ENCODE measurements at places on chromosomes 3 and 15.

- no peak for DNase-seq
Observed at GRCh38 chr3:127894481-127894880, 20.6 kb upstream of the KBTBD12 start.

GRCh38 chr3:138450181-138450580 lies 15.8 kb downstream of the ESYT3 start:
- DNase-seq = no peak

DNA sequence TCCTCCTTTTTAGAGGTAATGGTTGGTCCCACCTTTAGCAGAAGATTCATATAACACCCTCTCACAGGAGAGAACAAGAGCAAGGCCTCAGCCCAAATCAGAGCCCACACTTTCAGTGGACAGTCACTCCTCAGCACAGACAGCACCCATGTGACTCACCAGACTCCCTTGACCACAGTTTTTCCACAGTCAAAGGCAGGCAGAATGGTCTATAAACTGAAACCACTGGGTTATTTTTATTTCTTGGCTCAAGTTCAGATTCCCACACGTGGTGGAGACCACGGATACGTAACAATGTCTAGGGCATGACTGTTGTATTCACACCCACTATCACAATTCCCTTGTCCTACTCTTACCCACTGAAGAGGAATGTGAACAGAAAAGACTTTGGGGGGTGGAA lies 237.8 kb upstream of the UBE2E1 start:
- DNase-seq = no peak

- DNase-seq = no peak
Observed at GRCh38 chr3:32082721-32083120, 23.7 kb upstream of the GPD1L start.

DNA sequence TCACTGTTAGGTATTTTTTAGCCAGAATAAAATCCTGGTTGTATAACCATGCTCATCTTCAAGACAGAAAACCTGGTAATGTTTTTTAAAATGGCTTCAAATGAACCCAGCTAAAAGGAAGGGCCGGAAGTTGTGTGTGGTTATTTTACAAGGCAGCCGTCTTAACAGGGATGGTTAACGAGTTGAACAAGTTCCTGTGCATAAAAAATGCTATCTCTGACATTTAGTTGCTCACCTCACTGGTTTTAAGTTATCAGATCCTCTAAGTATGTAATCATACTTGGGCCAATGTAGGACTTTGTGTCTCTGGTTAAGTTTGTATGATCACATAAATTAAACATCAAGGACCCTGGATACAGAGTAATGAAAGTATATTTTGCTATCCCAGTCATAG lies 2.1 kb downstream of the ATP11B start:
- peak; percentile 30 for DNase-seq

GRCh38 chr3:31356941-31357340 lies 175.8 kb upstream of the STT3B start:
- DNase-seq = no peak

DNA sequence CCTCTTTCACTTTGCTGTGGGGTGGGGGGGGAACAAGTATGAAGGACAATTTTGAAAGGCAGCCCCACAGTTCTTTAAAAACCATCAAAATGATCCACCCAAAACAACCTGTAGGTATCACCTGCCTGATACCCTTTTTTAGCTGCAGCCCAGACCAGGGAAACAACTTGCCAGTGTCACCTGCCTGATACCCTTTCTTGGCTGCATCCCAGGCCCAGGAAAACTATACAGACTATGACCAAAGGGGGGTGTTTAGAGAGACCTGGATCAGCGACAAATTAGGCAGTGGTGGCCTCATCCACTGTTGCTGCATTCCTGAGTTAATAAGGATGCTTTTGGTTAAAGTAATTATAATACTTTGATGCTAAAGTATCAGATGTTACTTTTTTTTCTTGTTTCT lies 122.0 kb downstream of the VPS13C start:
- no peak for DNase-seq

Data from CD4-positive, alpha-beta T cell treated with Interleukin-1 beta for 1 hour (primary cell).